ENCODE measurements at places on chromosomes 2 and 18. TPM values are rescaled to one million over a fixed set of nuclear protein-coding genes. Genes with fewer than 3 reads are reported as not detected.

GRCh38 chr2:166197446-166197845, 69.6 kb upstream of the SCN1A start:
- H3K27ac ChIP-seq, result no peak overlapping the region
- no peaks in the 10 kb centered on the region for H3K36me3 ChIP-seq
- no peaks in the 10 kb centered on the region for H3K27me3 ChIP-seq
- H3K4me3 ChIP-seq, result no peak overlapping the region

DNA sequence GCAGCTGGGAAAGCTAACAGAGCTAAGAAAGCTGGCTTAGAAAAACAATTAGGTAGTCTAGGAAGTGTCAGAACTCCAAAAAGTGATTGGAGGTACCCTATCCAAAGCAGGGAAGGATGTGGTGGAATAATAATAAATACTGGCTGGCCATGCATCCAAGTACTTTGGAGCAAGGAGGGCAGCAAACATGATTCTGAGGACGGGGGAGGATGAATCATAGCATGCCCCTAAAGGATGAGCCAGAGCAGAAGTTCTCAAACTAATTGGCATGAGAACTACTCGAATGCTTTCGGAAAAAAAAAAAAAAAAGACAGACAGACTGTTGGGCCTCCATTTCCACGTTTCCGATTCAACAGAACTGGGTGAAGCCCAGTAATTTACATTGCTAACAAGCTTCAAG, 2.4 kb downstream of the CWC22 start:
- H3K4me1 ChIP-seq, result no peaks in the 10 kb centered on the region
- no peaks in the 10 kb centered on the region for H3K36me3 ChIP-seq
- H3K27me3 ChIP-seq, result no peaks in the 10 kb centered on the region
- no peak for DNase-seq
- no peak overlapping the region for H3K27ac ChIP-seq
- no peak overlapping the region for H3K4me3 ChIP-seq

DNA sequence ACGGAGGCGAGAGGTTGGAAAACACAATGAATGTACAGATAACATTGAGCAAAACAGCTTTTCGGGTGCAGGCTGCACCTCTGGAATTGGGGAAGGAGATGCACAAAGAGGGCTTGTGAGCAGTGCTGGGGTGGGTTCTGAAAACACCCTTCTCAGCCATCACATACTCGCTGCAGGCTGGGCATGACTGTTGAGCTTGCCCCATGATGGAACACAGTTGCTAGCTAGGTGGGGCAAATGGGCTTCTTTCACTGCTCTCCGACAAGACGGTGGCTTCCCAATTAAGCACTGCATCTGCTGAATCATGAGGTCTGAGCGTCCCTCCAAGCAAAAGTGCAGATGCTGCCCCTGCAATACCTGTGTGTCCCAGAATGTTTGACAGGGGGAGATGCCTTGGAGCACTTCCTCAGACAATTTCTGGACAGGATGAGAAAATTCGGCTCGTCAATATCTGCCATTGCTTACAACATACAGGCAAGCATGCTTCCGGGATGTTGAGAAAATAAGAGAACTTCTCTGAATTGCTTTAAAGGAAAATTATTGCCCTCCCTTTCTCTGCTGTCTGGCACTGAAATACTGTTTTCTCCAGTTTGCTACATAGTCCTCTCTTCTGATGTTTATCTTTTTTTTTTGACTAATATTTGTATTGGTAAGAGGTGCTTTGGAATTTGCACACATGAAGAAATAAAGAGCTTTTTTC, 77.3 kb upstream of the SH3BP4 start:
- no peak for DNase-seq
- peak overlapping the region; percentile 15 for H3K4me3 ChIP-seq
- peak overlapping the region; percentile 48 for H3K27ac ChIP-seq
- peaks cover 44% of the 10 kb centered on the region for H3K4me1 ChIP-seq

- no peak overlapping the region for H3K4me3 ChIP-seq
- peak overlapping the region; percentile 56 for H3K27ac ChIP-seq
- DNase-seq, result no peak
- no peaks in the 10 kb centered on the region for H3K27me3 ChIP-seq
- no peaks in the 10 kb centered on the region for H3K36me3 ChIP-seq
Measured at GRCh38 chr2:43102366-43103092, 123.9 kb downstream of the ZFP36L2 start.

DNA sequence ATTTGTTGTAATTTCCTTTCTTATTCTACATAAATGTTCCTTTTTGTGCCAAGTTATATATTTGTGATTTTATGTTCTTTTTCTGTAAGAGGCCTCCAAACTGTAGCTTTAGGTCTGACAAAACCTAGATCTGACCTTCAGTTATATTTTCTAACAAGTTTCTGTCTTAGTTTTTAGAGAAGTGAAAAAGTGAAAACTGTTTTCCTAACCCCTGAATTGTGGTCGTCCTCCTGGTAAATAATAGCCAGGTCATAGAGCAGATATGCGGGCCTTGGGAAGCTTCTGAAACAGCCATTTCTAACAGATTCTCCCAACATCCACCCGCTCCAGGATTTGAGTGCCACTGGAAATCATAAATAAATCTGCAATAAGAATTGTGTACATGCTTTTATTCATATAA, 398.4 kb upstream of the CWC22 start:
- H3K4me1 ChIP-seq, result peaks cover 3% of the 10 kb centered on the region
- H3K27me3 ChIP-seq, result no peaks in the 10 kb centered on the region
- no peak overlapping the region for H3K27ac ChIP-seq
- no peaks in the 10 kb centered on the region for H3K36me3 ChIP-seq

DNA sequence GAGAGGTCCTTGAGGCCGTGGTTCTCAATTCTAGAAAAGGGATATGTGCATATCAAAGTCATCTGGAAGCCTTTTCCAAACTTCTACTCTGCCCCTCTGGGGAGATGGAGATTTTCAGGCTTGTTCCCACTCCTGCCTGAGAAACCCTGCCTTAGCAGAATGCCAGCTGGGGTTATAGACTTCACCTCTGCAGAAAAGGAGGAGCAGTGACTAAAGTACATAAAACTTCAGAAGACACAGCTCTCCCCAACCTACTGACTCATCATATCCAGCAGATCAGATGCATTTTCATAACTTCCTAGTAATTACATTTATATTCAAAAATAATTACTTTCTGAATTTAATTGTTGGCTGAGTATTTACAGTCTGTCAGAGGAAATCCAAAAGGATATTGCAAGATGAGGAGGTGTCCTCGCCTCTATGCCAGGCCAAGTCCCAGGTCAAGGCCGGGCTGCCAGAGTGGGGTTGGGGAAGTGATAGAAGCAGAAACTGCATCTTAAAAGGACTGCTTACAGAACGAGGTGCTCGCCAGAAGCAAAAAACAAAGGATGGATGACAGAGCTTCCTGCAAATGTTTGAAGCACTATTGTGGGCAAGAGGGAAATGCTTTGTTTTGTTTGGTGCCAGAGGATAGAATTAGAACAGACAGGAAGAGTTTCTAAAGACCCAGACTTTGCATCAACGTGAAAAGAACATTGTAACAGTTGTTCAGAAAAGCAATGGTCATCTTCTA, 75.6 kb upstream of the APCDD1 start:
- DNase-seq, result no peak
- no peaks in the 10 kb centered on the region for H3K36me3 ChIP-seq
- no peak overlapping the region for H3K27ac ChIP-seq
- H3K27me3 ChIP-seq, result no peaks in the 10 kb centered on the region

- no peak for DNase-seq
- H3K27ac ChIP-seq, result no peak overlapping the region
- no peaks in the 10 kb centered on the region for H3K27me3 ChIP-seq
- no peaks in the 10 kb centered on the region for H3K4me1 ChIP-seq
- no peaks in the 10 kb centered on the region for H3K36me3 ChIP-seq
Measured at GRCh38 chr2:168355121-168355520, 101.0 kb upstream of the CERS6 start.

DNA sequence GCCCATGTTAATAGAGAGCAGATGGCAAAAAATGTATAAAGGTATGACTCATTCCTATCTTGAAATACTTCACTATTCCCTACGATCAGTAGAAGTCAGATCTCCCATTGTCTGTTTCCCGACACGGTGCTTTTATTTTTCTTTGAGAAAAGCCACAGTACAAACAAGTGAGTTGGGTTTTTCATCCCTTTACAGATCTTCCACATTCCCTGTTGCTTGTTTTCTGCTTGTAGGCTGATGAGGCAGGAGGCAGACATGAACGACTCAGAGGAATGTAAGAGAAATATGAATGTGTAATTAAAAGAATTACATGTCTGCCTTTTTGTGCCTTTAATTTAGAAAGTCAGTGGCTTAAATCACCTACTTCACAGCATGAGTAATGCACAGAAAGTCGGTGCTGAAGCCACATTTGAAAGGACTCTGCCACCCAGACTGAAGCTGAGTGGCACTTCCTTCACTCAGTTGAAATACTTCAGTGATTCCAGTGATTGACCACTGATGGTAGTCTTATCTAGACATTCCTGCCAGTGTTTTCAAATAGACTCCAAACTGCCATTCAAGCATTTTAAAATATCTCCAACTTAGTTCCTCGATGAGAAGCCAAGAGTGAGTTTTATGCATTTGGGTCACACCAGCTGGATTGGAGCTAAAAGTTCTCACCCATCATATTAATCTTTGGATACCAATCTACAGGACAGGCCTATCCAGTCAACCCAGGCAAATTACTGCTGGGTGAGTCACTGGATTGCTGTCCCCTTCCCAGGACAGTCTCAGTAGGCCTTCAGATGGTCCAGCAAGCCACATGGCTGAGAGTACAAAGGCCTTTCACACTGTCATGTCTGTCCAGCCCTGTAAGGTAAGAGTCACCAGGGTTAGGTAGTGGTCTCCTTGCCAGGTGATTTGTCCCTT, 79.0 kb downstream of the COLEC12 start:
- no peaks in the 10 kb centered on the region for H3K36me3 ChIP-seq
- no peaks in the 10 kb centered on the region for H3K4me1 ChIP-seq
- no peak overlapping the region for H3K27ac ChIP-seq

GRCh38 chr2:201955702-201956141, 77.9 kb upstream of the FZD7 start:
- H3K27ac ChIP-seq, result no peak overlapping the region
- H3K4me3 ChIP-seq, result no peak overlapping the region
- DNase-seq, result no peak

DNA sequence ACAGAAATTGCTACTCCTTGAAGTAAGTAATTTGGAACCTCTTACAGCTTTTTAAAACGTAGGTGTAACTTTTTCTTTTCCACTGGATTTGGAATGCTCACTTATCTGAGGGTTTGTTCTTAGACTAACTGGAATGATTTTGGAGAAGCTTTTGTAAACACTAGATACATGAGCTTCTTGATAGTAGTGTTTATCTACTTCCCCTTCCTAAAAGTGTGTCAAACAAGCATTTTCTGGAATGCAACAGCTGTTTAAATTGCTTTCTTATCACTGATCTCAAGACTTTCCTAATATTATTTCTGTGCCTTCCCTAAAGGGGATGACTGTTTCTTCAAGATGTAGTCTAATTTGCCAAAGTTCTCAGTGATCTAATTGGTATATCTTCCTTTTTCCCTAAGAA, 282.6 kb downstream of the CCDC178 start:
- H3K27ac ChIP-seq, result no peak overlapping the region
- H3K27me3 ChIP-seq, result no peaks in the 10 kb centered on the region
- H3K36me3 ChIP-seq, result no peaks in the 10 kb centered on the region
- H3K4me1 ChIP-seq, result no peaks in the 10 kb centered on the region
- DNase-seq, result no peak
- no peak overlapping the region for H3K4me3 ChIP-seq

HTRA2 gene
- total RNA-seq, result 20.3 TPM

OR6B2 gene
- total RNA-seq, result not detected

COL5A2 gene
- total RNA-seq, result 17.6 TPM

CDH19 gene
- 4.6 TPM for total RNA-seq

GCFC2 gene
- total RNA-seq, result 10.9 TPM

PRSS56 gene
- 0.19 TPM for total RNA-seq

C2orf68 gene
- total RNA-seq, result 15.2 TPM

CPLX4 gene
- total RNA-seq, result not detected

MROH2A gene
- 0.49 TPM for total RNA-seq

All from right lobe of liver (tissue), 6 donors.